ENCODE measurements at places on chromosomes 5 and 9. TPM values are rescaled to one million over a fixed set of nuclear protein-coding genes. Genes with fewer than 3 reads are reported as not detected.

GRCh38 chr5:131672776-131673175 lies 37.7 kb upstream of the RAPGEF6 start:
- no peak overlapping the region for H3K27ac ChIP-seq
- peaks cover 23% of the 10 kb centered on the region for H3K4me1 ChIP-seq
- no peaks in the 10 kb centered on the region for H3K27me3 ChIP-seq
- no peak for DNase-seq
- peaks cover 38% of the 10 kb centered on the region for H3K36me3 ChIP-seq

DNA sequence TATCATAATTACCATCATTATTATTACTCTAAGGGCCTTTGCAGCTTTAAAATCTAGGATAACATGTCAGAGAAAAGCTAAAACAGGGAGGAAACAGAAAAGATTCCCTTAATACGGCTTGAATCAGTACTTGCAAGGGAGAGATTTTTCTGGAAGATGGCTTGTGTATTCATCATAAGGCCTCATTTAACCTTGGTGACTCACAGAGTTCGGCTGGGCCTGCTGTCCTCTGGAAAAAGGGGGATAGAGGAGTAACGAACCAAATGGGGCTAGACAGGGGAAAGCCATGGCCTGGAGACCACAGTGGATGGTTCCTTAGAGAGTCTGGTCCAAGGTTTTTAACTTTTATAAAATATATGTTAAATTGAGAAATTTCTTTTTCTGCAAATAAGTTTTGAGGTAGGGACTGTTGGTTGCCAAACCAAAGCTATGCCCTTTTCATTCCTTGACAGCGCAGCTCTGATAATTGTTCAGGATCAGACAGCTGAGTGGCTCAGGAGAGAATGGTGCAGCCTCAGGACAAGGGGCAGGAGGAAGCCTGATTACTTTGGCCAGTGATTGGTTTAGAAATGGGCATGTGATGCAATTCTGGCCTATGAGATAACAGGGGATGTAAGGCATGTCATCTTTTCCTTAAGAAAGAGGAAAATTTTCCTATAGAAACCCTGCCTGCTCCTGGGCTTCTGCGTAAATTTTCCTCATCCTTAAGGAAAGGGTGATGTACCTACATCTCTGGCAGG lies 25.6 kb upstream of the GSN start:
- no peaks in the 10 kb centered on the region for H3K27me3 ChIP-seq
- no peak overlapping the region for H3K4me3 ChIP-seq
- H3K36me3 ChIP-seq: peaks cover 2% of the 10 kb centered on the region
- H3K4me1 ChIP-seq: no peaks in the 10 kb centered on the region
- no peak for DNase-seq
- no peak overlapping the region for H3K27ac ChIP-seq

ADAMTS2 gene
- not detected for total RNA-seq

ANKRD18B gene
- total RNA-seq: 1.6 TPM

RNF183 gene
- total RNA-seq: not detected

Measured in activated naive CD4-positive, alpha-beta T cell treated with anti-CD3 and anti-CD28 coated beads for 36 hours (primary cell).